Activated T-helper 1 cell treated with anti-CD3 and anti-CD28 coated beads, Interleukin-12 subunit alpha, Interleukin-12 subunit beta, Interleukin-2, Interleukin-4 antibody, amounts not matched to agents 30 ng/mL and 10 ng/mL and 1 ng/mL, durations not matched to agents 14 hours and 24 hours and 36 hours (primary cell): ENCODE measurements at places on chromosomes 11 and 22. TPM values are rescaled to one million over a fixed set of nuclear protein-coding genes. Genes with fewer than 3 reads are reported as not detected.

- peaks cover 42% of the 10 kb centered on the region for H3K36me3 ChIP-seq
- DNase-seq = peak; percentile 61
- peak overlapping the region; percentile 96 for H3K4me3 ChIP-seq
- H3K4me1 ChIP-seq = peaks cover 51% of the 10 kb centered on the region
These were observed 582 bp downstream of the SREBF2 start for GRCh38 chr22:41833369-41834004.

DNA sequence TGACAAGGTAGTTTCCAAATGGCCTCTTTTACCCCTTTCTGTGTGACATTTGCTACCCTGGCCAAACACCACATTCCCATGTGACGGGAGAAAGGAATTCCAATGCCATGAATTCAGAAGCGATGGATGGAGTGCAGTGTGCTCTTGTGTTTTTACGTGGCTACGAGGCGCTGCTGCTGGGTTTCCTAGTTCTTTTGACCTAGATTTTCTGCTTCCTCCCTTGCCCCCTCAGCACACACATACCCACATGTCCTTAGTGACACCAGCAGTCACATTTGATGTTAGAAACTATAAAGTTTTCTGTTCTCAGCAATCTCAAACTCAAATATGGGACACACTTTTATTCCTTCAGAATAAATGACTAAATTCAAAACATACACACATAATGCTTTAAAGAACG, 7.8 kb upstream of the TMA7B start:
- H3K27me3 ChIP-seq = no peaks in the 10 kb centered on the region
- H3K36me3 ChIP-seq = peaks cover 71% of the 10 kb centered on the region
- H3K4me3 ChIP-seq = no peak overlapping the region

- H3K4me1 ChIP-seq = peaks cover 16% of the 10 kb centered on the region
- H3K27me3 ChIP-seq = no peaks in the 10 kb centered on the region
- H3K27ac ChIP-seq = no peak overlapping the region
These were observed 8.9 kb downstream of the YPEL1 start for GRCh38 chr22:21726650-21727049.

GRCh38 chr22:46701262-46701661, 36.8 kb downstream of the CERK start:
- H3K36me3 ChIP-seq = peaks cover 33% of the 10 kb centered on the region
- H3K4me3 ChIP-seq = no peak overlapping the region
- no peak overlapping the region for H3K27ac ChIP-seq
- no peaks in the 10 kb centered on the region for H3K4me1 ChIP-seq
- H3K27me3 ChIP-seq = no peaks in the 10 kb centered on the region

DNA sequence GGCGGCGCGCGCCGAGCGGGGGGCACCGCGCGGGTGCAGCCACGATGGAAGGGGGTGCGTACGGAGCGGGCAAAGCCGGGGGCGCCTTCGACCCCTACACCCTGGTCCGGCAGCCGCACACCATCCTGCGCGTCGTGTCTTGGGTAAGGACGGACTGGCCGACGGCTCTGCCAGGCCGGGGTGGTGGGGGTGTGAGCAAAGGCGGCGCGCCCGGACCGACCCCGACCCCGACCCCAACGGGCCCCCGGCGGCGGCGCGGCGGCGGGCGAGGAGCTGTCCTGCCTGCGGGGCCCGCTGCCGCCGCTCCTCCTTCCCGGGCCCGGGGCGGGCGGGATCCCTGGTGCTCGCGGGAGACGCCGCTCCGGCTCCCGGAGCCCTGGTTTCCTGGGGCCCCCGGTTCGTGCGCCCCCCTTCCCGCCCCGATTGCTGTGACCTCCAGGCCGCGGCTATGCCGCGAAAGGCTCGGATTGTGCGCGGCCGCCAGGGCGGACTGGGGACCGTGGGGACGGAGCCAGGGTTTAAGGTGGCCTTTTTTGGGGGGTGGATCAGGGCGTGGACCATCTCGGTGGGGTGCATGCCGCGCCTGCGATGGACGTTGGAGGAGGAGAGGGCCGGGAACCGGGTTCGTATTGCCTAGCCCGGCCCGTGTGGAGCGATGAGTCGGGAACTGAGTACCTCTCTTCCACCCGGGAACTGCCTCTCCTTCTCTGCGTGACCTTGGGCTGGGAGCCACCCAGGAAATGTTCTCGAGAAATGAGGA, at the start of gene SYNGR1:
Gene SYNGR1 (plus strand): TSS at position 25 of the 760 bp plus-strand sequence. CDS start 20 bp downstream, at position 45.
- H3K4me1 ChIP-seq = no peaks in the 10 kb centered on the region
- peak within 1 kb of the TSS; percentile 75 for H3K4me3 ChIP-seq
- no peak for DNase-seq
- H3K36me3 ChIP-seq = no peaks in the 10 kb centered on the region
- no peak within 1 kb of the TSS for H3K27ac ChIP-seq

DNA sequence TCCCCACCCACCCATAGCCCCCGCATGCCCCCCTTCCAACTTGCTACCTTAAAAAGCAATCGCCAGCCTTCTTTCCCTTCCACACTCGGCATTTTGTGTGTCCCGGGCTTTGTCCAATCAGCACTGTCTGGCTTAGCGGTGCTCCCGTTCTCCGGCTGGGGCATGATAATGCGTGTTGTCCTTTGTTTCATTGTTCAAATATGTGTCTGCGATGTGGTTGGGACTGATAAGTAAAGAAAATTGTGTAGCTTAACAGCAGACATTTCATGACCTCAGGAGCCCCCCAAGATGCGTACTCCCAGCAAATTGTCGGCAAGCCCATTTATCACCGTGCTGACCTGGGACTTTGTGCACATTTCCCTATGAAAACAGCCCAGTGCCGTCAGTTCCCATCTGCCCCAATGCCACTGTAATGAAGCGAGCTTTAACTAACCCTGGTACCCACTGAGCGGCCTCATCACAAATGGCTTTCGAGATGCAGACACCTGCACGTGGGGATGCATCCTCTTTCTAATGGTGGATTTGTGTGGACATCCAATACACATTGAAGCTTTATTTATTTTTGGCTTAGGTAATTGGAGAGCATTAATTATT, 167.0 kb upstream of the E2F8 start:
- H3K27me3 ChIP-seq = peaks cover 15% of the 10 kb centered on the region
- no peak for DNase-seq
- no peak overlapping the region for H3K27ac ChIP-seq
- H3K36me3 ChIP-seq = no peaks in the 10 kb centered on the region
- no peak overlapping the region for H3K4me3 ChIP-seq

DNA sequence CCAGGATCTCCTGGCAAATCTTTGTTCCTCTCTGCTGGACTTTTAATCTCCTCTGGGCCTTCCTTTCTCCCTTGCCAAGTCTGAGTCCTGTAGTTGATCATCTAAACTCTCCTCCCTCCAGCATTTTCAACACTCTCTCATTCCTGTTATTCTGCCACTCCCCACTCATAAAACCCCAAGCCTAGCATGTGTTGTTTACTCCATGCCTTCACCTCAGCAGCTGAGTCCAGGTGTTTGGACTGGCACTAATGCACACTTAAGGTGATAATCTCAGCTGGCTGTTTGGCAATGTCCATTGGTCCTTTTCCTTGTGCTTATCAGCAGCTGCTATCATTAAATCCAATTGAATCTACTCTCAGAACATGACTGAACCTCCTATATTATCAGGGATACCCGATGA, 876.8 kb upstream of the TENM4 start:
- H3K4me3 ChIP-seq = no peak overlapping the region
- no peaks in the 10 kb centered on the region for H3K36me3 ChIP-seq
- no peak overlapping the region for H3K27ac ChIP-seq
- DNase-seq = no peak
- no peaks in the 10 kb centered on the region for H3K4me1 ChIP-seq
- H3K27me3 ChIP-seq = no peaks in the 10 kb centered on the region

DNA sequence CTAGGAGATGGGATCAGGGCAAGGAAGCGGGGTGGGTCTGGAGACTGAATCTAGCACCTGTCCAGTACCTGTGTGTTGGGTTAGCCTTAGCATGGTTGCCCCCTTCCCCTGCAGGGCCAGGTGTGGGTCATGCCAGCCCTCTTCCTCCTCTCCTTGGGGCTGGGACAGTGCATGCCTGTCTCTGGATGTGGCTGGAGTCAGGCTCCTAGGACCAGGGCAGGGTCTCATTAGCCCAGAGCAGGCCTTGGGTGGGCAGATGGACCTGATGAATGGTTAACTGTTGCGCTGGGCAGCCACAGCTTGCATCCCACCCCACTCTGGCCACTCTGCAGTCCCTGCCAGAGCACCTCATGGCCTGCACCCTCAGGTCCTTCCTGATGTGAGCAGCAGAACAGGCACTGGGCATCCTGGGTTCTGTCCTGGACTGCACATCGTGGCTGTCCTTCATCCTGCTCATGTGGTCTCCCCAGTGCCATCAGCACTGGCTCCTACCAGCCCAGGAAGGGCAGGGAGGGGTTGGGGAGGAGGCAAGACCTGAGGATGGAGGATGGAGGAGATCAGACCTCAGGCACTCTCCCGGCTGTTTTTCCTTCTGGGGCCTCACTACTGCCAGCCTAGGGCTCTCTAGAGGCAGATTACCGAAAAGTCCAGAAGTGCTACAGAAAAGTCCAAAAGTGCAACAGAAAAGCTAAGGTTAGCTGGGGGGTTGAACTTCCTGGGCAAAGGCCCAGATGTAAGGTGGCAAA, 12.8 kb upstream of the CHRM1 start:
- no peak overlapping the region for H3K4me3 ChIP-seq
- peaks cover 2% of the 10 kb centered on the region for H3K36me3 ChIP-seq
- DNase-seq = no peak
- no peak overlapping the region for H3K27ac ChIP-seq

GRCh38 chr11:46450846-46451477, 59.4 kb upstream of the CHRM4 start:
- H3K4me1 ChIP-seq = peaks cover 35% of the 10 kb centered on the region
- peaks cover 12% of the 10 kb centered on the region for H3K36me3 ChIP-seq
- no peaks in the 10 kb centered on the region for H3K27me3 ChIP-seq
- no peak overlapping the region for H3K27ac ChIP-seq
- DNase-seq = no peak
- H3K4me3 ChIP-seq = no peak overlapping the region

DNA sequence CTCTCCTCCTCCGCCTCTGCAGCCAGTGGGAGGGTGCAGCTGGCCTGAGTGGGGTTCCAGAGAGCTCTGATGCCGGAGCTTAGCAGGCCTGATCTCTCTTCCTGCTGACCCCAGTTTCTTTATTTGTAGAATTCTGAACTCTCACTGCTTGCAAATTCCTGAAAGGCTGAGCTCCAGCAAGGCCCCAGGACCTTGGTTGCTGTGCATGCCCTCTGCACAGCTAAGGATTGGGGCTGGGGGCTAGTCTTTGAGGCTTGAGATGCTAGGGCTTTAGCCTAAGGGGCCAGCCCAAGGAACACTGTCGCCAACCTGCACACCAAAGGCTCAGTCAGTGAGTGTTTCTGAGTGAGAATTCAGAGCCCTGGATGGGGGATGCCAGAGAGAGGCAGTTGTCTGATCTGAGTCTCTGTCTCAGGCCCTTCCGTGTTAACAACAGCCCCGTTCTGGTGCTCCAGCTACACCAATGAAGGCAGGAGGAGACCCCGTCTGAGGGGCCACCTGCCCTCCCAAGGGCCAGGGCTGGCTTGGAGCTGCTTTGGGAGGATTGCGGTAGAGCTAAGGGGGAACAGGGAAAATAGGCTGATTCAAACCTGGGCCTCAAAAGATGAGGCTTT, 106.0 kb upstream of the LMO1 start:
- no peaks in the 10 kb centered on the region for H3K27me3 ChIP-seq
- no peaks in the 10 kb centered on the region for H3K36me3 ChIP-seq
- H3K4me1 ChIP-seq = no peaks in the 10 kb centered on the region
- H3K27ac ChIP-seq = no peak overlapping the region

- DNase-seq = no peak
- H3K36me3 ChIP-seq = no peaks in the 10 kb centered on the region
- peaks cover 5% of the 10 kb centered on the region for H3K27me3 ChIP-seq
- no peaks in the 10 kb centered on the region for H3K4me1 ChIP-seq
- H3K27ac ChIP-seq = no peak overlapping the region
These were observed 317.0 kb downstream of the CTTN start for GRCh38 chr11:70715166-70715951.

DNA sequence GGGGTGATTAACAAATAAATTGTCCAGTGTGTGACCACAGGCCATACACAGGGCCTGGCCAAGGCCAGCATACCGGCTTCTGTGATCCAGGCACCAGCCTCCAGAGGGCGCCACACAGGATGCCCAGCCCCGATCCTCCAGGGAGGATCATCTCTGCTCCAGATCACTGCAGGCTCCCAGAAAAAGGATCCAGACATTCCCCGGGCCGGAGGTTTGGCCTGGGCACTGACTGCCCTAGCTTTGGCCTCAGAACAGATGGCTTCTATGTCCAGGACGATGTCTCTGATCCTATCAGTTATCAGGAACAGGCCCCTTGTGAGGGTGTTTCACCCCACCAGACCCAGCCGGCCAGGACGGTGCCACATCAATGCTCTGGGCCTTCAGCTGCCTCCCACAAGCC, 74.5 kb upstream of the LMO1 start:
- H3K4me3 ChIP-seq = no peak overlapping the region
- peaks cover 2% of the 10 kb centered on the region for H3K27me3 ChIP-seq
- H3K4me1 ChIP-seq = peaks cover 6% of the 10 kb centered on the region
- DNase-seq = peak; percentile 7
- no peaks in the 10 kb centered on the region for H3K36me3 ChIP-seq

GRCh38 chr22:30918761-30919160, 49.8 kb downstream of the MORC2 start:
- no peak overlapping the region for H3K4me3 ChIP-seq
- H3K4me1 ChIP-seq = peaks cover 23% of the 10 kb centered on the region
- H3K27ac ChIP-seq = no peak overlapping the region
- DNase-seq = no peak
- no peaks in the 10 kb centered on the region for H3K27me3 ChIP-seq

DNA sequence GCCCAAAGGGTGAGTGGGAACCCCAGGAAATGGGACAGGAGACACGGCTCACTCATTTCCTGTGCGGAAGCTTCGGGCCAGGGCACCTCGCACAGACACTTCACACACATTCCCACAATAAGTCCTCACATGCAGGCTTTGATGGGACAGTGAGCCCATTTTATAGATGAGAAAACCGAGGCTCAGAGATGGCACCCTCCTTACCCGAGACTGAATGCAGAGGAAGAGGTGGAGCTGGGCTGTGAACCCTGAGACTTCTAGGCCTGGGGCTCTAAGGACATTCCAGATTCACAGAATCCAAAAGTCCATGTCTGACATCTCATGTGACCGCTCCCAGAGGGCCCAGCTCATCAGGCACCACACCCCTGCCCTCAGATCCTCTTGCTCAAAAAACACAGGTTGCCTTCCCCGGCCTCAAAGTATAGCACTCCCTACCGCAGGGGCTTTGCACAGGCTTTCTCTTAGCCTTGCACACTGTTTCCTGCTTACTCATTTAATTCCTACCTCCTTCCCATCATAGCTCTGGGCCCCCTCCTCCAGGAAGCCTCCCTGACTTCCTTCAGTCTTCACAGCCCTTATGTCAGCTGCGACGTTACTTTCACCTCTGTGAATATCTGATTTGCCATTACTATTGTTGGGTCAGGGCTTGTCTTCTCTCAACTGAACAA, 57.1 kb upstream of the TCF20 start:
- no peak overlapping the region for H3K4me3 ChIP-seq
- no peak for DNase-seq
- peaks cover 25% of the 10 kb centered on the region for H3K4me1 ChIP-seq
- H3K27ac ChIP-seq = no peak overlapping the region

- no peak overlapping the region for H3K27ac ChIP-seq
- peaks cover 15% of the 10 kb centered on the region for H3K4me1 ChIP-seq
- H3K36me3 ChIP-seq = peaks cover 55% of the 10 kb centered on the region
- no peak overlapping the region for H3K4me3 ChIP-seq
- no peaks in the 10 kb centered on the region for H3K27me3 ChIP-seq
These were observed 20.4 kb downstream of the ASCC2 start for GRCh38 chr22:29817724-29818123.

The RAB36 gene
- 0.08 TPM in 1 of 2 replicates, not detected in the other for total RNA-seq

The PRG3 gene
- not detected in 2 replicates for total RNA-seq

The SAC3D1 gene
- total RNA-seq = 17.4 and 17.7 TPM in 2 replicates

The MRGPRX4 gene
- total RNA-seq = not detected in 2 replicates

The DDX25 gene
- not detected in 2 replicates for total RNA-seq

The RASD2 gene
- total RNA-seq = not detected in 2 replicates

The ELMOD1 gene
- not detected in 2 replicates for total RNA-seq

The KCNK4 gene
- total RNA-seq = 0.16 and 0.29 TPM in 2 replicates

The PDGFB gene
- 0.78 and 1.2 TPM in 2 replicates for total RNA-seq

The HEPN1 gene
- not detected in 2 replicates for total RNA-seq

The SLC1A2 gene
- not detected in 2 replicates for total RNA-seq

The C22orf23 gene
- 0.61 TPM in 1 of 2 replicates, not detected in the other for total RNA-seq
